ENCODE measurements at places on chromosomes 1 and 21.

DNA sequence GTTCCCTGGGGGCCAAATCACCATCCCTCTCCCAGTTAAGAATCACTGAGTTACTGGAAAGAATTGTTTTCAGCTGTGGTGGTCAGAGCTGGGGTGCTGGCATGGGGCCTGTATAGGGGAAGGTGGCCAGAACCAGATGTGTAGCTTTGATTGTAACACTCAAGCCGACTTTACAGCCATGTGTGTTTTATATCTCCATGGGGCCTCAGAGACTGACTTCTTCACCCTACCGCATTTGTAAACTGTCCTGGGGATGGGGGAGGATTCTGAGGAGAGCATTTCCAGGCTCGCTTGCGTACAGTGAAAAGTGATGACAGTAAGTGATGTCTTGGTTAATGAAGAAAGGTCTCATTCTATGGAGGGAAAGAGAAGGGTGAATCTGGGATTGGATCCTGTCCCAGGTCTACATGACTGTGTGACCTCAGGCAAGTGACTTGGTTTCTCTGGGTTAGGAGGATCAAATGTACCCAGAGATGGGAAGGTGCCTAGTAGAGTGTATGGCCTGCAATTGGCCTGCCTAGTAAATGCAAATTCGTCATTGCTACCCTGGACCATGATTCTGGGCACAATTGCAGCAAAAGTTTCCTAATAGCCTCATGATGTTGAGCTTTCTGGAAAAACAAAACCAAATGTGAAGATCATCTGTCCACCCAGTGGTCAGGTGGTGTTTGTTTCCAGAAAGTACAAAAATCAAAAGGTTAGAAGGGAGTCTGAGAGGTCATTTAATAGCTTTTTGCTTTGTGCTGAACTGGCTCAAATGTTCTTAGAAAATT, 49.7 kb upstream of the RCC2 start:
- ATAC-seq, result no peak

- ATAC-seq, result no peak
Observed at GRCh38 chr1:206926286-206926685, 4.5 kb upstream of the FCMR start.

DNA sequence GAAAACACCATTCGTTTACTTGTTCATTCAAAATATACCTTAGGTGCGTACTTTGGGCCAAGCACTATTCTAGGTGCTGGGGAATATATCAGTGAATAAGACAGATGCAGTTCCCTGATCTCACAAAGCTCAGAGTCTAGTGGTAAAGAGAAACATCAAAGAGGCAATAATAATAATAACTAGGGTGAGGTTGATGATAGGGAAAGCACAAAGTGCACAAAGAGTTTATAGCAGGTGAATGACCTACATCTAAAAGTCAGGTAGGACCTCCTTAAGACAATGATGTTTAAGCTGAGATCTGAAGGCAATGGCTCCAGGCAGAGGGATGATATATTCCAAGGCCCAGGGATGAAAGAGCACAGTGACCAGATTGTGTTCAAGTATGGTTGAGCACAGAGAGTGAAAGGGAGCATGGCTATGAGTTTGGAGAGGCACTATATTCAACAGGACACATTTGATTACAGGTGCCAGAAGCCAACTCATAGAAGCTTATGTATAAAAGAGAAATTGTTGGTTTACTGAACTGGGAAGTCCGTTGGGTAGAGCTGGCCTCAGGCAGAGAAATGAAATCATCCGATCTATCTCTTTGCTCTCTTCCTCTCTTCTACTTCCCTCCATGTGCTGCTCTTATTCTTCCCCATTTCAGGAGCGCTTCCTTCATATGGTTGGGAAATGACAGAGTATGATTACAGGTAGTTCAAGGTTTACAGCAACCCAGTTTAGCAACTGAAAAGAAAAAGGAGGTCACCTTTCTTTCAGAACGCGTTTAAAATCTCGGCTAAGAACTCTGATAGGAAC, 23.0 kb upstream of the CCT8 start:
- ATAC-seq, result no peak

DNA sequence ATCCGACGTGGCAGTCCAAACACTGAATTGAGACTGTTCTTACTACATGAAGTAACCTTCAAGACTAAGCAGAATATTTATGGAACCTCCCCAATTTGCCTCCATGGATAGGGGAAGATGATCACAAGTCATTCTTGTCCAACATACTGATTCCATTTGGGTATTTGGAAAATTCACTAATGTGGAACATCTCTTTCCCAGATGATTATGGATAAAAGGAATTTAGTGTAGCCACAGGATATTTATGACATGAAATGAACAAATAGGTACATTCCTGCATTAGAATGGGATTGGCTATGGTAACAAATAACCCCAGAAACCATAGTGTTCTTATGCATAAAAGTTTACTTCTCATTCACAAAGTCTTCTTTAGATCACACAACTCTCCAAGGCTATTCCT, 40.2 kb upstream of the SGIP1 start:
- ATAC-seq, result no peak

GRCh38 chr1:25959611-25960010, 38.3 kb downstream of the PAFAH2 start:
- no peak for ATAC-seq

DNA sequence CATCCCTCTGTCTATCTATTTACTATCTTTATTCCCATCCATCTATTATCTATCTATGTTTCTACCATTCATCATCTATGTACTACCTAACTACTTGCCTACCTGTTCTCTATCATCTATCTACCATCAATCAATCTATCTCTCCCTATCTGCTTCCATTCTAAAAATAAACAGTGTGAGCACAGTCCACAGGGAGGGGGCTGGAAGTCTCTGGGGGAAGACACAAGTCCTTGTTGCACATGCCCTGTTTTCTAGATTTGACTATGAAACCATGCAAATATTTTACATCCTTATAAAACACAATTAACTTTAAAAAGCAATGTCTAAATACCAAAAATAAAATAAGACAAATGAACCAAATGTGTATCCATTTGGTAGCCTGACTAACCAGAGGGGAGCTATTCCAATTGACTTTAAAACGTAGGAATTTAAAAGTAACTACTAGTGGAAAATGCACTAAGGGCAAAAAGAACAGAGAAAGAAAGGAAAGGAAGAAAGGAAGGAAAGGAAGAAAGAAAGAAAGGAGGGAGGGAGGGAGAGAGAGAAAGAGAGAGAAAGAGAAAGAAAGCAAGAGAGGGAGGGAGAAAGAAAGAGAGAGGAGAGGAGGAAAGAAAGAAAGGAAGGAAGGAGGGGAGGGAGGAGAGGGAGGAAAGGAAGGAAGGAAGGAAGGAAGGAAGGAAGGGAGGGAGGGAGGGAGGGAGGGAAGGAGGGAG, 13.6 kb upstream of the RIPK4 start:
- no peak for ATAC-seq

GRCh38 chr1:152151646-152152045, 7.4 kb downstream of the RPTN start:
- ATAC-seq, result no peak

- ATAC-seq, result no peak
Observed at GRCh38 chr1:240151136-240151735, 59.6 kb downstream of the FMN2 start.

- ATAC-seq, result no peak
Observed at GRCh38 chr1:164785841-164786534, 227.0 kb downstream of the PBX1 start.

DNA sequence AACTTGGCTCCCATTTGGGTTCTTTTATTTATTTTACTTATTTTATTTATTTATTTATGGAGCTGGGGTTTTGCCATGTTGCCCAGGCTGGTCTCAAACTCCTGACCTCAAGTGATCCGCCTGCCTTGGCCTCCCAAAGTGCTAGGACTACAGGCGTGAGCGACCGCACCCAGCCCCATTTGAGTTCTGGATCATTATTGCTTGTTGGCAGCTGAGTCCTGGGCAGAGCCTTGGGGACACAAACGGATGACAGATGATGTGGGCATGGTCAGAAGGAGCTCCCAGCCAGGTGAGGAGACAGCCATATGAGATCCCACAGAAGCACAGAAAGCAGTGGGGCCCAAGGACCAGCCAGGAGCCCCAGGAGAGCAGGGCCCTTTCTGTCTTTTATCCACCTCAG, 254.0 kb downstream of the MATN1 start:
- no peak for ATAC-seq
